ENCODE measurements at places on chromosomes 7 and 10. TPM values are rescaled to one million over a fixed set of nuclear protein-coding genes. Genes with fewer than 3 reads are reported as not detected.
A peak's percentile ranks its signal among the peaks of the same experiment; 100 is the strongest.

Gene LRRN3
- 1.6 TPM for total RNA-seq

Gene FGL2
- 62.1 TPM for total RNA-seq

Gene DPYSL4
- 2.1 TPM for total RNA-seq

Gene HOXA10
- 21.1 TPM for total RNA-seq

Gene HMX3
- not detected for total RNA-seq

Gene CYP3A4
- 0.64 TPM for total RNA-seq

Gene ZNF117
- 43.6 TPM for total RNA-seq

Gene POP7
- total RNA-seq = 25.8 TPM

Gene DPCD
- 25.9 TPM for total RNA-seq

Gene OR6B1
- not detected for total RNA-seq

DNA sequence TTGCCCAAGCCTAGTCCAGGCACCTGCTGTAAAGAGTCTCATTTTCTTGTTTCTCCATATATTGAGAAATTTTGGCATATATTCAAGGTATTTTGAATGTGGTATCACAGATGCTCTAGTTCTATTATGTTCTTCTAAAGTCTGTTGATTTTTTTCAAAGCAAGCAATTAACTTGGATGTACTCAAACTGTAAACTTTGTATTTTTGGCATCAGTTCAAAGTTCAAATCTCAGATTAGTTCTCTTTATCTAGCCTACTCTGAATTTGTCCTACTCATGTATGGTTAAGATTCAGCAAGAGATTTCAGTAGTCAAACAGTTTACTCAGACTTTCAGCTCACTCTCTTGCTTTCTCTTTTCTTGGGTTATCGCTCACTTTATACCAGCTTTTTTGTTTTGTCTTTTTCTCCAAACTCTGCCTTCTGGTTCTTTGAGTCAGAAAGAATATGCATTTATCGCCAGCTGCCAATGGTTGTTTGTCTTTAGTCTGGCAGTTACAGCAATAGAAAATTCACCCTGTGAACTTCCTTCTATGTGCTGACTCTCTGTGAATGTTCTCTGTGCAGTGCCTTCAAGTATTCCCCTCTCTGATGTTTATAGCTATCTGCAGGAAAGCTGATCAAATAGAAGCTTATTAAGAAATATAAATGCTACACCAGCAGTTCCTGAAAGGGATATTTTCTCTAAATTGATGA, 56.0 kb downstream of the ANKRD7 start:
- H3K4me1 ChIP-seq = no peaks in the 10 kb centered on the region
- H3K36me3 ChIP-seq = no peaks in the 10 kb centered on the region
- no peak overlapping the region for H3K27ac ChIP-seq
- H3K4me3 ChIP-seq = no peak overlapping the region

DNA sequence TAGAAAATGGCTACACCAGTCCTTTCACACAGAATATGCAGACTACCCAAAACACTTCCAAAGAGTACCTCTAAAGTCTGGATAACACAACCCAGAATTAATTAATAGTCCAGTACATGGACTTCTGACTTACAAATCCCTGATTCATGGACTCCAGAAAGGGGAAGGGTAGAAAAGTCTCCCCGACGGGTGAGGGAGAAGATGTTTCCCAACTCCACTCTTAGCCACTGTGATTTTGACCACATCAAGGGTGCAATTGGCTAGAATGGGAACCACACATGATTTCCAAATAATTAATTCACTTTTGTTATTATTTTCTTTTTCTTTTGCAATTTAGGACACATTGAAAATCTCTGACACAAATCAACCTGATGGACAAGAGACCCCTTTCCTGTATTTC, 1.4 kb downstream of the TMEM130 start:
- H3K27ac ChIP-seq = no peak overlapping the region
- H3K27me3 ChIP-seq = no peaks in the 10 kb centered on the region
- H3K4me1 ChIP-seq = no peaks in the 10 kb centered on the region
- DNase-seq = no peak
- no peak overlapping the region for H3K4me3 ChIP-seq
- no peaks in the 10 kb centered on the region for H3K36me3 ChIP-seq

DNA sequence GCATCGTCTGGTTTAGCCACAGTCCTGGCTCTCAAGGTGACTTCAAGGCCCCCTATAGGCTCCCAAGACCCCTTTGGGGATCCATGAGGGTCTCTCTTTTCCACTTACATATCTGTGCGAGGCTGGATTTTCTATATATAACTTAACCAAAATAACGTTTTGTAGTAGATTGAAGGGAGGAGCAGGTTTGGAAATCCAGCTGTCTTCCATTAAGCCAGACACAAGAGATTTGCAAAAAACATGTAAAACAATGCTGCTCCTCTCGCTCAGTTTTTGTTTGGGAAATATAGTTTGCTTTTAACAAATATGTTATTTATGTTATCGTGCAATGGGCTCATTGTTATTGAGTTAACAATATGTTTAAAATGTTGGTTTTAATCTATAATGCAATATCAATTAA, 811.2 kb downstream of the TYW1 start:
- H3K36me3 ChIP-seq = no peaks in the 10 kb centered on the region
- H3K4me3 ChIP-seq = no peak overlapping the region
- H3K4me1 ChIP-seq = no peaks in the 10 kb centered on the region
- DNase-seq = no peak

GRCh38 chr7:155145477-155146255, 75.5 kb downstream of the HTR5A start:
- DNase-seq = no peak
- no peaks in the 10 kb centered on the region for H3K4me1 ChIP-seq
- no peak overlapping the region for H3K4me3 ChIP-seq
- H3K27ac ChIP-seq = no peak overlapping the region
- no peaks in the 10 kb centered on the region for H3K36me3 ChIP-seq

- H3K4me3 ChIP-seq = no peak overlapping the region
- H3K27ac ChIP-seq = no peak overlapping the region
- no peaks in the 10 kb centered on the region for H3K4me1 ChIP-seq
- H3K36me3 ChIP-seq = no peaks in the 10 kb centered on the region
- DNase-seq = no peak
- no peaks in the 10 kb centered on the region for H3K27me3 ChIP-seq
Measured at GRCh38 chr7:107560898-107561516, 2.7 kb downstream of the COG5 start.

- H3K27ac ChIP-seq = no peak overlapping the region
- DNase-seq = no peak
- no peaks in the 10 kb centered on the region for H3K36me3 ChIP-seq
Measured at GRCh38 chr10:32104622-32105509, 48.6 kb upstream of the KIF5B start.

- H3K4me3 ChIP-seq = no peak overlapping the region
- no peak overlapping the region for H3K27ac ChIP-seq
- H3K27me3 ChIP-seq = no peaks in the 10 kb centered on the region
- H3K4me1 ChIP-seq = no peaks in the 10 kb centered on the region
Measured at GRCh38 chr7:112125250-112125649, 80.9 kb downstream of the DOCK4 start.

- no peak overlapping the region for H3K27ac ChIP-seq
- no peak overlapping the region for H3K4me3 ChIP-seq
- no peak for DNase-seq
- H3K36me3 ChIP-seq = no peaks in the 10 kb centered on the region
Measured at GRCh38 chr10:47330366-47330765, 8.1 kb downstream of the GDF2 start.

DNA sequence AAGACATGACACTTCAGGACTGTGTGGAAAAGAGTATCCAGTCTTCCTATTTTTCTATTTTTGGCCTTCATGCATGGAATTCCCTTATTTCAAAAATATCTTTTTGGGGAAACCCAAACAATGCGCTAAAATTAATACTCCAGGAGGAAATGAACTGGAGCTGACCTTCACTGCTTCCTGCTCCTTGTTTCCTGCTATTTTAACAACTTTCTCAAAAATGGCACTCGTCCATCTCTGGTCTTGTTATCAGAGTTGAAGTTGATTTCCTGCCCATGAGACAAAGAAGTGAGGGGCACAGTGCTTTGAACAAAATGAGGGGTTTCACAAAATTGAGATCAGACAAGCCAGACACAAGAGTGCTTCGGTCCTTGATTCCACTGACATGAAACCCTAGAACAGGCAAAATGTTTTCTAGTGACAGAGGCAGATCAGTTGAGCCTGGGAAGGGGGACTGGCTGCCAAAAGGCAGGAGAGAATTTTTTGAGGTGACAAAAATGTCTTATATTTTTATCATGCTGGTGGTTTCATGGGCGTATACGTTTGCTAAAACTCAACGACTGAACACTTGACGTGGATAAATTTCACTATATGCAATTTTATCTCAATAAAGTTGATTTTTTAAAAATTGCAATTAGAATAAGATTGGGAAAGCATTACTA, 193.2 kb downstream of the CREB5 start:
- no peak overlapping the region for H3K27ac ChIP-seq
- no peaks in the 10 kb centered on the region for H3K27me3 ChIP-seq
- H3K4me3 ChIP-seq = no peak overlapping the region
- H3K36me3 ChIP-seq = no peaks in the 10 kb centered on the region

DNA sequence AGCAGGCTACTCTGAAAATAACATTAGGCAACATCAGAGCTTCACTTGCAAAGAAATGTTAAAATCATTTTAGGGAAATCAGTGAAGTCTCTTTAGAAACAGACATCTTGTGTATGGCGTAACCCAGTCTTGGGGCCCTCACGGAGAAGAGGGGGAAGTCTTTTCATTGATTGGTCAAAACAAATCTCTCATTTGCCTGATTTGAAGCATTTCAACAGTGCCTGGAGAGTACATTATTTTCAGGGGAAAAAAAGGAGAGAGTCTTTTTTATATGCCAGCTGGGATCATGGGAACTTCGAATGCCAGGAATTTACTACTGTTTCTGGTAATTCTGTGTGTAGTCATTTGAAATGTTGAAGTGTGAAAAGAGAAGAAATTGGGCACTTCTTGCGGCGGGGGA, 471.4 kb downstream of the PLXDC2 start:
- DNase-seq = no peak
- H3K27ac ChIP-seq = no peak overlapping the region
- no peak overlapping the region for H3K4me3 ChIP-seq
- no peaks in the 10 kb centered on the region for H3K36me3 ChIP-seq

DNA sequence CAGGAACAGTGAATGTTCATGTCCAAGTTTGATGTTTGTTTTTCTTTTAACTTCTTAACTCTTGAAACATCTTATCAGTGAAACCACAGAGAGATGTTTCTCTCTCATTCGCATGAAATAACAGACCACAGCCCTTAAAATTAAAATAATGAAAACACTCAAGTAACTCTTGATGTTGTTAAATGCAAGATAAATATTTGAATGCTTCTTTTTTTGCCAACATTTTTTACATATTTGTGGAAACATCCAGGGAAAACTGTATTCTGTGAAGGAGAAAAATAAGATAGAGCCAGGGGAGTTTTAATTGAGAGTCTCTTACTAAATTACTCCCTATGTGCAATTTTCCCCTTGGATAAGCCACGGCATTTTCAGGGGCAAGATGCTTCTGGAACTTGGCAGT, 361.8 kb upstream of the MGMT start:
- H3K4me3 ChIP-seq = no peak overlapping the region
- no peaks in the 10 kb centered on the region for H3K4me1 ChIP-seq
- no peaks in the 10 kb centered on the region for H3K36me3 ChIP-seq
- no peak for DNase-seq

- no peaks in the 10 kb centered on the region for H3K27me3 ChIP-seq
- no peak for DNase-seq
- peaks cover 24% of the 10 kb centered on the region for H3K4me1 ChIP-seq
- peak overlapping the region; percentile 32 for H3K27ac ChIP-seq
Measured at GRCh38 chr10:102505462-102506115, 1.8 kb downstream of the SUFU start.

DNA sequence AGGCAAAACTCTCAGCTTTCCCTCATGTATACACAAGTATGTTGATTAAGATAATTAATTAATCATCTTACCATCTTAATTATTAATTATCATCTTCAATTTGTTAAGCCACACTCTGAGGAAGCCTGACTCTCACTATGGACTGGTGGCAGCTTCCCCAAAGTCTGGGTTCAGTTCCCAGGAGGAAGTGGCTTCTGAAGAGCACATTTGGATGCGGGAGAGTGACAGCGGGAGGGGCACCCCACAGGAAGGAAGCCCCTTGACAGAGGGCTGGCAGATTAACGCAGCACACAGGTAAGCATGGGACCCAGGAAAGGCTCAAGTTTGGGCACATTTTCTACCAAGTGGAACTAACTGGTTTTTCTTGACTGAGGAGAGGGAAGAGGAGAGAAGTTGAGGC, 13.4 kb upstream of the SLIT1 start:
- H3K4me1 ChIP-seq = no peaks in the 10 kb centered on the region
- no peak for DNase-seq
- H3K4me3 ChIP-seq = no peak overlapping the region
- H3K27ac ChIP-seq = no peak overlapping the region

DNA sequence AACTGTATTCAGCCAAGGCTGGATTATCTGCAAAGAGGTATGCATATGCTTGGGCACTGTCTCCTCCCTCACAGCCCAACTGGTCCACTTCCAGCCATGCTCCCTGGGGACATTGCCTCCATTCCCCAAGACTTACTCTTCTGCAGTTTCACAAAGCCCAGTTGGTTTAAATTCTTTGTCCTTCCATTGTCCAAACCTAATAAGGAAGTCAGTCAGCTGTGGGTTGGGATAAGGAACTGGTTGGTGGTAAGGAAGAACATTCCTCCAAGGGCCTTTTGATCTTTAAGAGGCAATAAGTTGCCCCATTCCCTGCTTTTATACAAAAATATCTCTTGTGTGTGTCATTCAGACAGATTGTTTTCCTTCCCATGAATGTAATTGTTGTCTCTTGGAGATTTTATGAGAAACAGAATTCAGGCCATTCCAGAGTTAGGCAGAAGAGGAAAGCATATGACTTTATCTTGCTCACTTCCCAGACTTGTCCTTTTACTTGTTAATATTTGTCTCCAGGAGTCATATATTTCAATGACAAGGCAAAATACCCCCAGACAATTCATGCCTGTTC, 673.7 kb downstream of the SUGCT start:
- no peak overlapping the region for H3K27ac ChIP-seq
- no peaks in the 10 kb centered on the region for H3K4me1 ChIP-seq
- no peak overlapping the region for H3K4me3 ChIP-seq
- H3K27me3 ChIP-seq = no peaks in the 10 kb centered on the region
- no peak for DNase-seq

GRCh38 chr10:71984809-71985388, 20.7 kb downstream of the CHST3 start:
- H3K27ac ChIP-seq = peak overlapping the region; percentile 78
- no peaks in the 10 kb centered on the region for H3K36me3 ChIP-seq
- H3K4me1 ChIP-seq = peaks cover 12% of the 10 kb centered on the region
- DNase-seq = no peak
- no peaks in the 10 kb centered on the region for H3K27me3 ChIP-seq

- H3K4me3 ChIP-seq = no peak overlapping the region
- no peaks in the 10 kb centered on the region for H3K36me3 ChIP-seq
- no peak for DNase-seq
- no peak overlapping the region for H3K27ac ChIP-seq
- no peaks in the 10 kb centered on the region for H3K27me3 ChIP-seq
Measured at GRCh38 chr10:29955329-29955935, 104.0 kb downstream of the JCAD start.

- H3K4me1 ChIP-seq = no peaks in the 10 kb centered on the region
- no peaks in the 10 kb centered on the region for H3K27me3 ChIP-seq
- DNase-seq = no peak
- no peaks in the 10 kb centered on the region for H3K36me3 ChIP-seq
Measured at GRCh38 chr7:147803606-147804005, 787.0 kb upstream of the C7orf33 start.

GRCh38 chr10:121041906-121042305, 190.7 kb downstream of the WDR11 start:
- no peaks in the 10 kb centered on the region for H3K36me3 ChIP-seq
- DNase-seq = no peak
- H3K4me3 ChIP-seq = no peak overlapping the region
- no peaks in the 10 kb centered on the region for H3K27me3 ChIP-seq
- H3K27ac ChIP-seq = no peak overlapping the region
- no peaks in the 10 kb centered on the region for H3K4me1 ChIP-seq

- no peak overlapping the region for H3K27ac ChIP-seq
- no peak for DNase-seq
- H3K4me1 ChIP-seq = no peaks in the 10 kb centered on the region
- no peaks in the 10 kb centered on the region for H3K36me3 ChIP-seq
Measured at GRCh38 chr10:7484456-7485243, 73.8 kb upstream of the SFMBT2 start.

Data from breast epithelium (tissue), 4 donors.